ENCODE measurements at places on chromosomes 4 and X.
A peak's percentile ranks its signal among the peaks of the same experiment; 100 is the strongest.

DNA sequence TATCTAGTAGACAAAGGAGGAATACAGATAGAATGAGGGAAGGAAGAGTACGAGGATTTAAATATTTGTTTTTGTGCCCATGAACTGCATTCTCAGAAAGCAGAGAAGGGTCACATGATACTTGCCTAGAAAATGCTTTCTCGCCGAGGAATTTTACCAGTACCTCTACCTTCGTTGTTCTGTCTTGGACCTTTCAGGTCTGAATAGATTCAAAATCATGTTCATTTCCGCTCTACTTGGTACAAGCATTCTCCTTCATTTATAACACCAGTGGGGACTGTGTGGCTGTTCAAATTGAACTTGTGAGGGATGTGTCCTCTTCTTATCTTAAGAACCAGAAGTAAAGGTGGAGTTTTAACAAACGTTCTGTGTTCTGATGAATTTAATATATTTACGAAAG lies 1.9 kb downstream of the USP38 start:
- no peak for DNase-seq

DNA sequence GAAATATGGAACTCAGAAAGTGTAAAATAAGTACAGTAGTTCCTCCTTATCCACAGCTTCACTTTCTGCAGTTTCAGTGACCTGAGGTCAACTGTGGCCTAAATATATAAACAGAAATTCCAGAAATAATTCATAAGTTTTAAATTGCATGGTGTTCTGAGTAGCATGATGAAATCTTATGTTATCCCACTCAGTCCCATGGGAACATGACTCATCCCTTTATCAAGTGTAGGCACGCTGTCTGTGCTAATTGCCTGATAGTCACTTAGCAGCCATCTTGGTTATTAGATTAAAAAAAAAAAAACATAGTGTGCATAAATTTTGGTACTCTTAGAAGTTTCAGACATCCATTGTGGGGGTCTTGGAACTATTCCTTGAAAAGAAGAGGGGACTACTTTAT lies 983.4 kb upstream of the ADGRL3 start:
- no peak for DNase-seq

GRCh38 chr4:38728631-38729141 lies 54.1 kb downstream of the TLR10 start:
- DNase-seq: no peak

- no peak for DNase-seq
Observed at GRCh38 chr4:53490161-53490956, 100.9 kb downstream of the LNX1 start.

DNA sequence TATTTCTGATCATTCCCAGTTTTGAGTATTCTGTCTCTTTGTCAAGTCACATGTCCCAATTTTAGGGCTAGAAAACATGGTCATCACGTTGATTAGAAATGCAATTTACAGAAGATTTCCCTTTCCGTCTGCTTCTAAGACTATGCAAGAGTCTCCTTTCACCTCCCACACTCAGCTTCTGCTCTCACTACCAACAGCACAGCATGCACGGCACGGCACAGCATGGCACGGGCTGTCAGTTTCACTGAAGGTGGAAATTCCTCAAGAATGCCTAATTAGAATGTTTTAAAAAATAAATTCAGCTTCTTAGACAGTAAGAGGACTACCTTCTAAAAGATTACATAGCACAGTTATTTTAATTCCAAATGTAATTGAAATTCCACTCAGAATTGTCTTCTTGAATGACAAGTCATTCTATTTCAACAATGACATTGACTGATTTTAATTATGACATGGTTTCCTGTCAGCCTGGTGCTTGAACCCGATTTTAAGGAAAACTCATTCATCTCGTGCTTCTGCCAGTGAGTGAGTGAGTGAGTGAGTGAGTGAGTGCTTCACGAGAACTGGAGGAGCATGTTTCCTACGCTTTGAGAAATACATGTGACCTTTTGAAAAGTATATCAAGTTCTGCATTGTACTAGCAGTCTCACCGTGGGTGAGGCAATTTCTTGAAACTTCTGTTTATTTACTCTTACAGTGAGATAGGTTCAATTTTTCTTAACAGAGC lies 124.8 kb upstream of the SORBS2 start:
- DNase-seq: no peak

DNA sequence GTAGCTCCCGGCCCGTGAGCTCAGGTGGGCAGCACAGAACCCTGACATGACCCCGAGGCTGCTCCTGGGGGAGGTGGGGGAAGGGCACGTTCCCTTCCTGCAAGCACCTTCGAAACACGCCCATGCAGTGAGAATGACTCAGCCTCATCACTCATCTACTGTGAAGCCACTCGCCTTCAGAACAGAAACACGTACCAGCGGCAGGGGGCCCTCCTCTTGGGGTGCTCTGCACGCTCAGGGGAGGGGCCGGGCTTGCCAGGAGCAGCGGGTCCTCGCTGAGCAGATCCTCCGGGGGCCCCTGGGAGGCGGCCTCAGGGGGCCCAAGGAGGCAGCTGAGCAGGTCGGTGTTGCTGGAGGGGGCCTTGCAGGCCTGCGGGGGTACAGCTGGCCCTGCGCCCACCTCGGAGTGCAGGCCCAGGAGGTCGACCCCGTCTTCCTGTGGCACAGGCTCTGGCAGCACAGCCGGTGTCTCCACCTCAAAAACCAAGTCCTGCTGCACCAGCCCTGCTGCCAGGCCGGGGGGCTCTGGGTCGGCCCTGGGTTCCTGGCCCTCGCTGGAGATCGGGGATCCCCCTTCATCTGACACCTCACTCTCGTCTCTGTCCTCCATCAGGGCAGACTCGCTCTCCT lies 40.9 kb upstream of the CPLX1 start:
- no peak for DNase-seq

DNA sequence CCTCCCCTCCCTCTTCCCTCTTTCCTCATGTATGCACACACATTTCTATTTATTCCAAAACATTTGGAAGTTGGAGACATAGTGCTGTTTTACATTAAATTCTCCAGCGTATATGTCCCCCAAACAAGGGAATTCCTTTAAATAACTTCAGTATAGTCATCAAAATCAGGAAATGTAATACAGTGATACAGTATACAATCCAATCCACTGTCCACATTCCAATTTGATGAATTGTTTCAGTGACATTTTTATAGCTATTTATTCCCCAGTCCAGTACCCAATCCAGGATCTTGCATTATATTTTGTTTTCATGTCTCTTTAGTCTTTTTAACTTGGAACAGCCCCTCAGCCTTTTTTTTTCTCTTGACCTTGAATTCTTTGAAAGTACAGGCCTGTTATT lies 233.0 kb downstream of the DKK2 start:
- no peak for DNase-seq

- no peak for DNase-seq
Observed at GRCh38 chrX:107699616-107700015, 71.3 kb downstream of the PRPS1 start.

DNA sequence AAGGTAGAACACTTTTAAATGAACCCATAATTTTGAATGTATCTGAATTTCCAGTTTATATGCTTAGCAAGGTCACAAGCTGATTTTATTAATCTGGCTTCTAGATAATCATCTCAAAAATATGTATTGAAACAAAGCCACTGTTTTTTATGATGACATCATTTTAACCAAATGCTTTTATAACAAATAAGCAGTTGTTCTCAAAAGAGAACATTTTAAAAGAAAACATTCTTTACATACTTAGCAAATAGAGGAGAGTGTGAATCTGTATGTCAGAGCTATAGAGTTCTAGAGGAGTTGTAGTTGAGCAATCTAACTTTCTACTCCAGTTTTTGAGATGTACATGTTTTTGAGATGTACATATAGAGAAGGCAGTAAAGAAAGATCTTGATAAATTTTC lies 42.5 kb downstream of the LAMP2 start:
- no peak for DNase-seq

- no peak for DNase-seq
Observed at GRCh38 chrX:81336455-81337152, 134.7 kb downstream of the SH3BGRL start.

GRCh38 chrX:77742788-77743476 lies 43.1 kb downstream of the ATRX start:
- no peak for DNase-seq

DNA sequence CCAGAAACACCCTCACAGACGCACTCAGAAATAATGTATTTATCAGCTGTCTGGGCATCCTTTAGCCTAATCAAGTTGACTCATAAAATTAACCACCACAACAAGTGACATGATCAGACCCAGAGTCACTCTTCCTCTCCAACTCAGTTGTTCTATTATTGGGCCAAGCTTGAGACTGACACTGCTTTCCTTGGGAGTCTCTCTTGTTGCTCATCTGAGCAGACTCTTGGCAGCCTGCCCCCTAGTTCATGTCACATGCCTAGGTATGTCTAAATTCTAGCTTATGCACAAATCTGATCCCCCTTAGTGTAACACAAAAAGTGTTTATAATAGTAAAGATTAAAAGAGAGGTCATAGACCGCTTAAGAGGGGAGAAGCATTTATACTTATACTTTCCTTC lies 72.6 kb upstream of the ADAMTS3 start:
- DNase-seq: no peak

- no peak for DNase-seq
Observed at GRCh38 chr4:137768881-137769280, 236.6 kb upstream of the PCDH18 start.

- no peak for DNase-seq
Observed at GRCh38 chrX:72105436-72105835, 26.3 kb downstream of the RTL5 start.

DNA sequence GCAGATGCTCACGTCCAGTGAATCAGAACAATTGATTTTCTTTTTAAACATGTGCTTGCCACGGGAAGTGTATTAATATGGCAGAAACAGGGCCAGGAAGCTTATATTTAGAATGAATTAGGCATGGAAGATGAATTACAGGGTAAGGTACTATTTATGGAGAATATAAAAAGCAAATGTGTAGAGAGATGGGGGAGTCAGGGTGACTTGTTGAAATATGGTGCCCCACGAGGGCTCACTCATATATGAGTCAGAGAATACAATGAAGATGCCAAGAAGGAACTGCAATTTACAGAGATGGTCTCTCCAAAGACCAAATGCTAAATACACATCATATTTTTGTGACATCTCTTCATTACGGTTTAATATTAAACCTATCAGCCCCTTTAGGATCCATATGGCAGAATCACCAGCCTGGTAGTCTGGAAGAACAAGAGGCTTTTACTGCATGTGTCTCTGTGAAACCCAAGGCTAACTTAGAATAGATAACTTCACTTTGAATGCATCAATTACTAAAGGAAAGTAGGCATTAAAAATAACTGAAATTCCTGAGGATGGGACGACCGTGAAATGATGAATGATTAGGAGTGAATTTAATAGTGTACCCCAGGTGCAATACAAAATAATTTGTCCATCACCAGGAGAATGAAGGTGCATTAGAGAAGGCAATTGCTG lies 385.3 kb downstream of the ARHGAP24 start:
- DNase-seq: no peak

DNA sequence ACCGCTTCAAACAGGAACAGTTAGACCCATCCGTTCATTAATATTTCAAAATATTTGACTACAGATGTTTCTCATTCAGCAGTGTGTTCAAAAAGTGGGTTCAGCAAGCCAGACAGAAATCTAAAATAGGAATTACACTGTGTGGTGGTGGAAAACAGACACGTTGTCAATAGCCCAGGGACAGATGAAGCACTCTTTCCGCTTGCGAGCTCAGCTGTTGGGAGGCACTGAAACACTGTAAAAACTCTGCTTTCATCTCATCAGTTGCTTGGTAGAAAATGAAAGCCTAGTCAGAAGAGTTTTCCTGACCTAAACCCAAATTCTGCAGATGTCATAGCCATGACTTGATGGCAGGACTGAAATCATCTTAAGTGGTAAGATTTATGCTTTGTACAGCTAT lies 38.5 kb downstream of the LRP2BP start:
- DNase-seq: no peak

DNA sequence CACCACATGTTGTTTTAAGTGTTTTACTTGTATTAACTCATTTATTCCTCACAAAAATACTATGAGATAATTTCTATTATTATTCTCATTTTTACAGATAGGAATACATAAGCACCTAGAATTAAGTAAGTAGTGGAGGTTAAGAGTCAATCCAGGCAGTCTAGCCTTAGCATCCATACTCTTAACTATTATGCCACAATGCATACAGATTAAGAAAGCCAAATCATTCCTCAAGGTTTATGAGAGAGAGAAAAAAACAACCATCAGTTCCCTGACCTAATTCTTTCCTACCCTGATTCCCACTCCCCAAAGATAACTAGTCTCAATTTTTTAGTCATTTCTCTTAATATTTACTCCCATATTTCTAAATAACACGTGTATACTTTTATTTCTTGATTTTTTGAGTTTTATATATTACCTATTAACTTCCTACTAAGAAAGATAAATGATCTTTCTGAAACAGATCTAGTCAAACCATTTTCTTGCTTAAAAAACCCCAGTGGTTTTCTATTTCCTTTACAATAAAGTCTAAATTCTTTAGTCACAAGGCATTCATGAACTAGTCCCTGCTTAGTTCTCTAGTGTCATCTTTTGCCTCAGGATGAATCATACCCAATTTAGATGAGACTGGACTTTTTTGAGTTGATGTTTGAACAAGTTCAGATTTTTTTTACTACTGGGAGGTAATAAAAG lies 16.0 kb downstream of the UBA6 start:
- no peak for DNase-seq

DNA sequence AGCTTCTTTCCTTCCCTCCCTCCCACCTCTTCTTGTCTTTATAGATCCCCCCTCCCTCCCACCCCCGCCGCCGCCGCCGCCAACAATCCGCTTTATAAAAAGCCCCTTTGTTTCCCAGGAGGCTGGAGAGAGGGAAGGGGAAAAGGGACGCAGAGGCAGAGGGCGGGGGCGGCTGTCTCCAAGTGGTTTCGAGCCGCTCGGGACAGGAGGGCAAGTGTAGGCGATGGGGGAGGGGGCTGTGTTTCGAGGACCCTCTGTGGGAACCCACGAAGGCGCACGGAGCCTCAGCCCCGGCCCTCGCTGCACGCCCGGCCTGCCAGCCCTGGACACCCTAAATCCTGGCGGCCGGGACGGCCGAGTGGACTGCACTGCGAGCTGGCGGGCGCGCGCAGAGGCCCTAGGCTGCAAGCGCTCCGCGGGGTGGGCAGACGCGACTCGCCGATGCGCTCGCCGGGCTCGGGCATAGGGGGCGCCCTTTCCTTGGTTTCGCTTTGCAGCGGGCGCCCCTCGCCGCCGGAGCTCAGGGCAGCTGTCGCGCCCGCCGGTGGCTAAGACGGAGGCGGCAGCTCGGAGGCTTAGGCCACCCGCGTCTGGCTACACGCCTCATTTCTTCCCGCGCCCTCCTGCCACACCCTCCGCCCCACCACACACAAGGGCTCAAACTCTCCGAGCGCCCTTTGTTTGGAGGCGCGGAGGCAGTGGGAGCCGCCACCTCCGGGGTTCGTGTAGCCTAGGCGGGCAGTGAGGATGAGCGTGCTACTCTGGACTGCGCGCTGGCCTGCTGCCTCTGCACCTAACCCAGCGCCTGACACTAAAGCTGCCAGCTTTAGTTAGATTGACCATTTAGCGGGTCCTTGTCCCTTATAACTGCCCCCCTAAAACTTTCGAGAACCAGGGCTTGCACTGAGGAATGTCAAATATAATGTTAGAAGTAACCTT lies 2.2 kb downstream of the MAMLD1 start:
- DNase-seq: peak; percentile 82

- no peak for DNase-seq
Observed at GRCh38 chr4:106851726-106852125, 184.4 kb downstream of the DKK2 start.

Measured in vagina (tissue), 2 donors.